Activated CD4-positive, CD25-positive, alpha-beta regulatory T cell treated with anti-CD3 and anti-CD28 coated beads, Interleukin-2, amount 50 U/mL, for 72 hours (primary cell): ENCODE measurements at places on chromosomes 12 and 14.
A peak's percentile ranks its signal among the peaks of the same experiment; 100 is the strongest.

DNA sequence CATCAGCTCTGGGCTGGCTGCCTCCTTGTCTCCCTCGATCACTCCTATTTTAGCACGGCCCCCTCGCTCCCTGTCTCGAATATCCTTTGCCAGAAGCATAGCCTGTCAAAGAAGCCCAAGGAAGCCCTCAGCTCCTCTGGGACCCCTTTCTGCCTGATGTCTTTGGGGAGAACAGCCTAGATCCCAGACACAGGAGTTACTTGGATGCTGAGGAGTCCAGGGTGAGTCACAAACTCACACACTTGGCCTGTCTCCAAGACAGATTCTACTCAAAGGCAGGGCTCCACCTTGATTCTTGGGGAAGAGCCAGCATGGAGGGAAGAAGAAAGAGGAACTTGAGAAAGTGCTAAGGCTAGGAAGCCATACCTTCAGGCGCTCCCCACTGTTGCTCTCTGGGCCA is 8.1 kb downstream of the AVIL start:
- DNase-seq = no peak

DNA sequence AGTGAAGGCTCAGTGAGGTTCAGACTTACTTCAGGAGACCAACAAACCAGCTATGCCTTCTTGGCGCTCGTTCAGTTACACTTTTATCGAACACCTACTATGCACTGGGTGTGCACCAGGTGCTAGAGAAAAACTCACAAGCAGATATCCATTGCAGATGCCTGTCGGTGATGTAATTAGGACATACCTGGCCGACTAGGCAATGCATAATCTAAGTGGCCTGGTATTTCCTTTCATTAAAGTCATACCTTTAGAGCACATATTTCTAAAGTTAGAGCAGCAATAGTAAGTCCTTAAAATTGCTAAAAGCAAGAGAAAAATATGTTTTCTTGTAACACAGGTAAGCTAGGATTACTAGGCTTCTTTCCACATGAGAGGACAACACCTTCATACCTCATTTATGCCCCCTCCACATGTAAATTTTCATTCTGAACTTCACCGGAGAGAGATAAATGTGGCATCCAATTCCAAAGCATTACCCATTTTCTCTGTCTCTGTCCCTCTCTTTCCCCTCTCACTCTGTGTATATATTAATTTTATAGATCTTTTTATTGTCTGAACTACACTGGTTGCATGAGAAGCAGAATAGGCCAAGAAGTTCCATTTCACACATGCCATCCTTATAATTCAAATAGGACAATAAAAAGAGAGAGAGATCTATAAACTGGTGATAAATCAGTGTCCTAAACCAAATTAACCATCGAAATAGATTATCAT is 242.2 kb downstream of the SPTSSA start:
- DNase-seq = no peak

DNA sequence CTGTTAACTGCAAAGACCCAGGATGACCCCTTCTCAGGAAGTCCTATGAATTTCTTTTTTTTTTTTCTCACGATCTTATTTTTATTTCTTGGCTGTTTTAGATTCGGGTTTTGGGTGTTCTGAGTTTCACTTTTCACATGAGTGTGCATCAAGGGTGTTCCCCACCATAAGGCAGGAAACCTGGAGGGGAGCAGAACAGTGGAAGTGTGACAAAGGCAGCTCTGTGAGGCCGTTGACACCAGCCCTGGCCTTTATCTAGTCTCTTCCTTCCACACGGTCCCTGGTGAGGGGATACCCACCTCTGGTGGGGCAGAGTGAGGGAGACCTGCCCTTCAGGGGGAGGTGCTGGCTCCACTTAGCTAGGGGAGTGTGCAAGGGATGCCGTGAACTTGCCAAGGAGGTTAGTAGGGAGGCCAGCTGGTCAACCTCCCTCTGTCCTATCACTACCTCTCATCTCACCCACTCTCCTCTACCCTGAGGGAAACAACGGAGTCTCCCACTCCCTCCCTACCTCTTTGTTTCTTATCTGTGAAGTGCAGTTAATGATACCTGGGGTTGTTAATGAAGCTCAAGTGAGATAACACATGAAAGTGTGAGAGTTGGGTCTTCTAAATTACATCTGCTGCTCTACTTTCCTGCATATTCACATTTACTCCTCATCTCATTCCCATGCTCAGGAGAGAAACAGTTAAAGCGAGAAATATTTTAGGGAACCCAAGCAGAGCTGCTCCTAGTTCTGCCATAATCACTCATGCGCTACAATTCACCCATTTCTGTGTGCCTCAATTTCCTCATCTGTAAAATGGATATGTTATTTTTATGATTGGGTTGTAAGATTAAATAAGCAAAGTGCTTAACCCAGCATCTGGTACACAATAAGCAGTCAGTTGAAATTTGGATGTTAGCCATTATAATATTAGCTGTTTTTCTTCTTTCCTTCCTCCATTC is 4.4 kb upstream of the GALNT6 start:
- DNase-seq = peak; percentile 26

GRCh38 chr12:25004447-25004846 is 55.5 kb upstream of the BCAT1 start:
- no peak for DNase-seq

GRCh38 chr12:5184186-5184585 is 140.5 kb downstream of the KCNA5 start:
- DNase-seq = no peak
